Stimulated activated CD4-positive, alpha-beta T cell treated with anti-CD3 and anti-CD28 coated beads, Interleukin-15, amount 100 ng/mL, for 1 hour (primary cell): ENCODE measurements at places on chromosomes 11 and 22.

DNA sequence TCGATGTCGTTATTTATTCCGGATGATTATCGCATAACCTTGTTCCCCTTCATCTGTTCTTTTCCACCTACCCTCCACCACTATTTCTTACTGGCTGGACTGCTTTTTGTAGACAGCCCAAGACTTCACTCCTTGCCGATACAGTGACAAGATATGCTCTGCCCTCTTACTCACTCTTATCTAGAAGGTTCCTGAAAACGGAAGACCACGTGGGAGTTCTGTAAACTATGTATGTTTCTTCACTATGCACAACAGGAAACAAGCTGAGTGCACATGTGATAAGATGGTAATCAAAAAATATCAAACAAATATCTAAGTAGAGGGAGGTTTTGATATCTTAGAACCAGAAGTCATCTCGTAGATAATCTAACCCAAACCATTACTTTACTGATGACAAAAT, 122.9 kb upstream of the ARHGAP20 start:
- no peak for DNase-seq

- no peak for DNase-seq
Measured at GRCh38 chr11:40029391-40029790, 1430.1 kb downstream of the LRRC4C start.

- DNase-seq: no peak
Measured at GRCh38 chr11:12998336-12998735, 10.8 kb upstream of the RASSF10 start.

DNA sequence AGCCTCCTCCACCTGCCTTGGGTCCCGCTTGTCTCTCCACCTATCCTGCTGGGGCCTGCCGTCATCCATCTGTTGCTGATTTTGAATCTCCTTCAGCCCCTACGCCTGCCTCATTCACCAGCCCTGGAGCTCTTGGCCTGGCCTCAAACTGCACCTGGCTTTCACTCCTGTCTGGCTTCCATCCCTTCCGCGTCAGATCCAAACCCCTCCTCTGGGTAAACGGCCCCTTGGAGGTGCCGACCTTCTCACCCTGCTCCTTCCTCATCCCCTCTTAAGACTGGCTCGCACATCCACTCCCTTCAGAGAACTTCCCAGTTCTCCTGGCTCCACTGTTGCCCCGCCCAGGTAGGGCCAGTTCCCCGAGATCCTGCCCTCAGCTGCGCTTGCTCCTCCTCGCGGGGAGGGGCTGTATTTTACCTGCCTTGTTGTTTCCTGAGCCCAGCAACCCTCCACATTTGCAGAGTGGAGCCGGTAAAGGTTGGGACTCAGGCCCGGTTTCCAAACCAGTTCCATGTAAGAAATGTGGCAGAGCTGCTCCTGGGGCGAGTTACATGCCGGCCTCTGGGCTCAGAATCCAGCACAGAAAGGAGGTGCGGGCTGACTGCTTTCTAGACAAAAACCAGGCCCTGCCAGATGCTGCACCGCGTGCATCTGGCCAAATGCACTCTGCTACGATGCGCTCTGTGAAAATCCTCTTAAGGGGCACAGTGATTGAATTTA, 13.9 kb upstream of the SHANK2 start:
- DNase-seq: no peak

GRCh38 chr22:44550711-44551491, 52.9 kb upstream of the RTL6 start:
- no peak for DNase-seq

DNA sequence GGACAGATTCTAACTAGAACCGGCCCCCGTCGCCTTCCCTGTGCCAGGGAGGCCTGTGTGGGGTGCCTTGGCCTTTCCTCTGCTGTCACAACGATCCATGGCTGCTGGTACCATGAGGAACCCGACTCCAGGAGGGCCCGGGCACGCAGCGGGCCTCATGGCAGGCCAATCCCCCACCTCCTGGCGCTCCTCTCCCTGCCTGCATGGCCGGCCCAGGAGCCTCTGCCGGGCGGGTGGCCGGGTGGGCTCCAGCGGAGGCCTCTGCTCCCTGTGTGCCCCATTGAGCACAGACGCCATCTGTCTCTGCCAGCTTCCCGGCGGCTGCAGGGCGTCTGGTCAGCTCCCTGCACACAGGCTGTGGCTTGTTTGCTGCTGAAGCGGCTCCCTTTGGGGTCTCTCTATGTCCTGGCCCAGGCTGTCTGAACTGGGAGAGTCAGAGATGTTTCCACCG, 86.5 kb downstream of the MYEOV start:
- no peak for DNase-seq

DNA sequence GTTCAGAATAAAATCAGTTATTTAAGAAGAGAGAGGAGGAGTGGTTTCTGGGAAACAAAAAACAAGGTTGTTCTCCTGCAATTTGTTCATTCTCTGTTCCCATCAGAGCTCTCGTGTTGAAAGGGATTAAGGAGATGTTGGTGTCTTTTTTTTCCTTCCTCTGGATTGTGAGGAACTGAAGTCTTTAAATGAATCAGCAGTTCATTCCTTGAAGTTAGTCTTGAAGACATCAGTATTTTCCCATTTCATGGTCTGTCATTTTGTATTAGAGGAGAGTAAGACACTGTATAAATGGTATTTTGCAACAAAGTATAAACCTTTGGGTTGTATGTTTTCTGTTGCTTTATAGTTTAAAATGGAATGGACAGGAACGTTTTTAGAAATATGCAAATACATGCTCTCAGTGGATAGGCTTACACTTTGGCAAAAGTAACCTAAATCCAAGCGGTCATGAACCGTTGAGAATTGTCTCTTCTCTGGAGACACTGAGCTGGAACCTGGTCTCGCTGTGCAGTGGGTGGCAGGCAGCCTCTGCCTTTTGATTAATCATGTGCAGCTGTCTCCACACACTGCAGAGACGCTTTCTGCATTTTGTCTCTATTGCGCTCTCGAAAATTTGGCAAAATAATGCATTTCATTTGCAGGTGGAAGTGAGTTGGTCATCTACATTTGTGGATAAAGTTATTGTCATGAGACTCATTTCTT, 33.0 kb downstream of the SAMM50 start:
- no peak for DNase-seq

GRCh38 chr11:14417617-14418374, 58.8 kb upstream of the RRAS2 start:
- DNase-seq: no peak

DNA sequence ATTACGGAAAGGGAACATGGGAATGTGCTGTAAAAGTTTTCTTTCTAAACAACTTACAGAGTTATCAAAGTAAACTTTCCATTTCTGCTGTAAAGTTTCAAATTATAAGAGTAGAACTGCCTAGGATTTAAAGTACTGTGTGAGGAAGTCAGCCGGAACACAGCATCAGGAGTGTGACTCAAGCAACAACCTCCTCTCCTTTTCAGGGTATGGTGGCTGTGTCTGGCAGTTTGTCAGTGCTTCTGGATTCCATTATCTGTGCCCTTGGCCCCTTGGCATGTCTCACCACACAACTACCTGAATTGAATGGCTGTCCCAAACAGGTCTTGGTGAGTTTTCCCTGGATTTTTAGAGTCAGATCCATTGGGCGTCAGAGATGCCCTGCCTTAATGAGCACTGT, 6.9 kb upstream of the TOM1 start:
- DNase-seq: no peak

DNA sequence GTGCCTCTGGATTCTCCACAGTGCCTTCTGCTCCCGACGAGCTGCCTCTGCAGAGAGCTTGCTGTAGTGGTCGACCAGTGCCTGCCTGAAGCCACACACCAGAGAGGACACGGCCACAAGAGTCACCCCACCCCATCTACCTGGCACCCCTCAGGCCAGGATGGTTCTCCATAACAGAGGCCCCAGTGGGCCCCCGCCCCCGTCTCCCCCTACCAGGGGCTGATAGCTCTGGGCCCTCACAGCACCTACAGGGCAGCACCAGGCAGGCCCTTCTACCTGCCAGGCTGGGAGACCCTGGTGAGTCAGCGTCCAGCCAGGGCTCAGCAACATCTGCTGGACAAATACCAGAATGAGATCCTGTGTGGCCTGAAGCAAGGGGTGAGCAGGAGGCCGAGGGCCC, 21.7 kb downstream of the SELENOO start:
- DNase-seq: no peak

GRCh38 chr22:27433585-27434190, 367.9 kb downstream of the MN1 start:
- no peak for DNase-seq

- no peak for DNase-seq
Measured at GRCh38 chr11:74485868-74486267, 7.7 kb downstream of the LIPT2 start.

GRCh38 chr11:30322191-30322590, 713 bp upstream of the ARL14EP start:
- DNase-seq: no peak

DNA sequence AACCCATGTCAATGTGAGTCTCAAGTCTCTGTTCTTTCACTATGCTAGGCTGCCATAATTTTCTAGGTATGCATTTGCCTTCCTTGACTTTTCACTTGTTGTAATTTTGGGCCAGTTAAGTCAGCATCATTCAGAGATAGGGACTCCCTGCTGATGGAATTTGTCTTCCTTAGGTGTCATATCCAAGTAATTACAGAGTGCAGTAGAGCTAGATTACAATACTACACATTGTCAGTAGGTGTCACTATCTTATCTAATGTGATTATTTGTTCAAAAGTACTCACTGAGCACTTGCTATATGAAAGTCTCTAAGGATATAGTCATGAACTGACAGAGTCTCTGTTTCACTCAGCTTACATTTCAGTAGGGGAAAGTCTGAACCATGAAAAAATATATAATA, 25.0 kb upstream of the SYN3 start:
- no peak for DNase-seq

GRCh38 chr11:67354075-67355022, 1.0 kb upstream of the POLD4 start:
- DNase-seq: no peak

- no peak for DNase-seq
Measured at GRCh38 chr11:843818-844692, 1.4 kb downstream of the TSPAN4 start.

GRCh38 chr11:64251016-64251752, at the start of gene PLCB3:
TSS of gene PLCB3 (plus strand) at chr11:64251530. CDS start at chr11:64251650, 120 bp downstream.
- peak; percentile 60 for DNase-seq

DNA sequence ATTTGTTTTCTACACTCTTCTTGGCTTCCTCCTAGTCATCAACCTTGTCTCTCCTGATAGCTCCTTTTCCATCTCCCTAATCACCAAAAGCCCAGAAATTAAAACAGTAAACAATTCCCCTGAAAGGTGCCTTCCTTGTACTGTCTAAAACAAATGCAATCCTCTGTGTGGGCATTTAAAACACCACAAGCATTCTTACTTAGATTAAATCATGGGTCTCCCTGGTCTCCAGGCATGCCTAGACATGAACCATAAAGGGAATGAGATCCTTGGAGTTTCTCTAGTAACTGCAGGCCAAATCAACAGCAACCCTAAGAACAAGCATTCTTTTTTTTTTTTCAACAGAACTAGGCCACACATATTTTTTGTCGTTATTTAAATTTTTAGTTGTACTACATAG, 1.9 kb downstream of the BTG4 start:
- DNase-seq: no peak

- DNase-seq: no peak
Measured at GRCh38 chr11:289712-290620, 1.0 kb downstream of the PGGHG start.

- DNase-seq: no peak
Measured at GRCh38 chr22:38554281-38554680, 15.7 kb downstream of the DMC1 start.

GRCh38 chr22:41300661-41301060, 664 bp upstream of the ZC3H7B start:
- DNase-seq: no peak

- DNase-seq: no peak
Measured at GRCh38 chr11:124499711-124500110, 43.7 kb downstream of the OR8B12 start.

DNA sequence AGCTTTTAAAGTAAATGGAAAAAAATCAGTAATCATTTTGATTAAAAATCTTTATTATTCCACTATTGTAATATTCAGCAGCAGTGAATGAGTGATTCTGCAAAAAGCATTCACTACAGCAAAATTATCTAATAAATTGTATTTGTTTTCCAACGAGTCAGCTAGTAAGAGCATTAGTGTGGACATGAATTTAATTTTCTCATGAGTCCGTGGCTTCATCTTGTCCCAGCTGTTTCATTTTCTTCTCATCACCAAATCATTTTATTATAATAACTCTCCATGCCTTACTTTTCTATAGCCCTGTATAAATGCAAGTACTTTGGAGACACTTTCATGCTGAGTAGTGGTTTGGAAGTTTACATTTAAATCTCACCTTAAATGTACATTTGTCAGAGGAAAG, 66.2 kb downstream of the FANCF start:
- DNase-seq: no peak

DNA sequence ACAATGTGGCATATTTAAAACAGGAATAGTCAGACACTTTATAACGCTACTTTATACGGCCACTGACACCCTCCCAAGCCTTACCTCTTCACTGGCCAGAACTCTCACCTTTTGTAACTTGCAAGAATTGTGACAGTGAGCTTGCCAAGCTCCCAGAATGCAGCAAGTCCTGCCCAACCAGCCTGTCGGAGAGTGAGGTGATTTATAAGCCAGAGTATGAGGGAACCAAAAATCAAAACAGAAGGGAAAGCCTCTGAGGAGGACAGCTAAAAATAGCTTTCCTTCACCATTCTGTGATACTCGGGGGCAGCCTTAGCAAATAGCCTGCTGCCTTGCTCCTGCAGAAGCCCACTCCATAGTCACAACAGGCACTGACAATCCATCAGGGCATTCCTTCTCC, 229.7 kb downstream of the FAM76B start:
- DNase-seq: no peak

DNA sequence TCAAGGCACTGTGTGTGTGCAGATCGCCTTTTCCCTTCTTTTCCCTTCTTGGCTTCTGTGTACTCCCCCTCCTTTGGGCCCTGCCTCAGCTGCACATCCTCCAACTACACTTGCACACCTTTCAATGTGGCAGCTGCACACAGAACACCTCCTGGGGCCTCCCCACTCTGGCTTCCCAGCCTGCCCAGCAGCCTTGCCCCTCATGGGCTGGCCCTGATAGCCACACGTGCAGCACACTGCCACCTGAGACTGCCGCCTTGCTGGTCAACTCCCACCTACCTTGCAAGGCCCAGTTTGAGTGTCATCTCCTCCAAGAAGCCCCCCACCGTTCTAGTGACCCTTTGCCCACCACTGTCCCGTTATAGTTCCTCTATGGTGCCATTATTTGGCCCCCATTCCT, 77.3 kb upstream of the ARFGAP3 start:
- DNase-seq: no peak

GRCh38 chr22:27454807-27455450, 346.6 kb downstream of the MN1 start:
- no peak for DNase-seq

GRCh38 chr11:12377106-12377823, at the start of gene PARVA:
TSS of gene PARVA (plus strand) at chr11:12377571. CDS start at chr11:12377648, 77 bp downstream.
- no peak for DNase-seq

DNA sequence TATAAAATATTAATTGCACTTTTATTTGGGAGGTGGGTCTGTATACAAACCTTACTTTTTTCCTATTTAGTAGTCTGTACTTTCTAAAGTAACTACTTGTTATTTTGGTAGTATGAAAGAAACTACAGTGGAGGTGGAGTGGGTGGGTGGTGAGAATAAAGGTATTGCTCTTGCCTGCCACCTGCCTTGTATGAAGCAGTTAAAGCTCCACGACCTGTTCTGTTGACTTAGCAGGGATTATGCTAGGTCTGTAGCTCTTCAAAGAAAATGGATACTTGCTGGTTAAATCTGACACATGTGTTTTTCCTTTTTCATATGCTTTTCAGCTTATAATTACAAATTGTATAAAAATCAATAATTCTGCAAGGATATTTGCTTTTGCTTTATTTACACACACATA, 111.9 kb downstream of the EHF start:
- DNase-seq: no peak
